Progenitor cell of endocrine pancreas (in vitro differentiated cells): ENCODE measurements at places on chromosomes 1 and 21.

DNA sequence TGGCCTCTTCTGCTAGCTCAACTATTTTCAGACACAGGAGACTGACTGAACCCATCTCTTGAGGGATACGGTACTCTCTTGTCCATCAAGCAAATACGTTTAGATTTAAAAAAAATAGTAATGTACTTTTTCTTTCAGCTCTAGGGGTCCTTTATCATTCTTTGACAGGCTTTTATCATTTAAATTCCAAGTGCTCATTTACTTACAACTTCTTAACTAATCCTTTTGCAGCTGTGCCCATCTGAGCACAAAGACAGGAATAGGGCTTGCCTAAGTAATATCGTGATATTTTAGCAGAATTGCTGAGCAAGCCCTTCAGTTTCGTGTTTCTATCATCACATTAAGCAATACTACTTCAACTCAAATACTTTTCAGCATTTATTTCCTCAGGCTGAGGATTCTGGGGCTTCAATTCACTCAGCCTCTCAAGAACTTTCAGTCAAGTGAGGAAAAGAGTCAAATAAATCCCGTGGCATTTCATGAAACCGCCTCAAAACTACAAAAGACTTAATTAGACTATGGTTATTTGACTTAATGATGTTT, 317.6 kb downstream of the BACH1 start:
- DNase-seq = no peak

DNA sequence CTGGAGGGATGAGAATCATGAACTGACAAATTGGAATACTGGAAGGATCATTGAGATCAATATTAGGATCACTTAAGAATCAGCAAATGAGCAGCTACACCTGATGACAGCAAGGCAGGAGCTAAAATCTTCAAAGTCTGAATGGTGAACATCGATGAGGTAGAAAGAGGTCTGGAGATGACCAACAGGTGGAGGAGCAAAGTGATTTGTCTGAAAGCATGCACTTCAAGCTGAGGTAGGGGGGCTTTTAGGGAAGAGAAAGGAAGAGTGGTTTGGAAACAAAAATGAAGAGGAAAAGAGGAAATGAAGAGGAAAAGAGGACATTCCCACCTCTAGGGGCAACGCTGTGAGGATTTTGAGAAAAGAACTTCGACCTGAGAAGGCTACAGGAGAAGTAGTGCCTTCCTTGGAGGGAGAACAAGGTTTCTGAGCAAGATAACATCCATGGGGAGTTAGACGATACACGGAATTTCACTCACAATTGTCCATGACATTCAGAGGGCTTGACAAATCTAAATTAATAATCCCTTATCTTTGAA, 79.0 kb downstream of the APP start:
- no peak for DNase-seq

DNA sequence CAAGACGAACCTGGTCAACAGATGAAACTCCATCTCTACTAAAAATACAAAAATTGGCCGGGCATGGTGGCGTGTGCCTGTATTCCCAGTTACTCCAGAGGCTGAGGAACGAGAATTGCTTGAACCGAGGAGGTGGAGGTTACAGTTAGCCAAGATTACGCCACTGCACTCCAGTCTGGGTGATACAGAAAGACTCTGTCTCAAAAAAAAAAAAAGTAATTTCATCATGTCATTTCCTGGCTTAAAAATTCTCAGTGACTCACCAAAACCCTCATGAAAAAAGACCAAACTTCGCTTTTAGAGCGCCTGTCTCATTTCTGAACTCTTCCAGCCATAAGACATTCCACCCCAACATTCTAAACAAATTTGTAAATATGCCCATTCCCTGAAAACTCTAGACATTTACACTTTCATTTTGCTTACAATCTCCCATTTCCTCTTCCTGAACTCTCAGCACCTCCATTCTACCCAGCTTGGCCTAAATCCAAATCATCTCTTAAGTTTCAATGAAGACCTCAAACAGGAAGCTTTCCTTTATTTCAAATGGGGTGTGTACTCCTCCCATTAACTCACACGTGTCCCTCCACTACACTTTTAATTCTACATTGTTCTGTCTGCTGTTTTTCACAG, 50.5 kb upstream of the PRRC2C start:
- DNase-seq = no peak

- DNase-seq = no peak
These were observed 20.4 kb upstream of the SPATA6 start for GRCh38 chr1:48492392-48492791.

GRCh38 chr1:114324662-114324965, 170.9 kb upstream of the SYT6 start:
- DNase-seq = no peak

DNA sequence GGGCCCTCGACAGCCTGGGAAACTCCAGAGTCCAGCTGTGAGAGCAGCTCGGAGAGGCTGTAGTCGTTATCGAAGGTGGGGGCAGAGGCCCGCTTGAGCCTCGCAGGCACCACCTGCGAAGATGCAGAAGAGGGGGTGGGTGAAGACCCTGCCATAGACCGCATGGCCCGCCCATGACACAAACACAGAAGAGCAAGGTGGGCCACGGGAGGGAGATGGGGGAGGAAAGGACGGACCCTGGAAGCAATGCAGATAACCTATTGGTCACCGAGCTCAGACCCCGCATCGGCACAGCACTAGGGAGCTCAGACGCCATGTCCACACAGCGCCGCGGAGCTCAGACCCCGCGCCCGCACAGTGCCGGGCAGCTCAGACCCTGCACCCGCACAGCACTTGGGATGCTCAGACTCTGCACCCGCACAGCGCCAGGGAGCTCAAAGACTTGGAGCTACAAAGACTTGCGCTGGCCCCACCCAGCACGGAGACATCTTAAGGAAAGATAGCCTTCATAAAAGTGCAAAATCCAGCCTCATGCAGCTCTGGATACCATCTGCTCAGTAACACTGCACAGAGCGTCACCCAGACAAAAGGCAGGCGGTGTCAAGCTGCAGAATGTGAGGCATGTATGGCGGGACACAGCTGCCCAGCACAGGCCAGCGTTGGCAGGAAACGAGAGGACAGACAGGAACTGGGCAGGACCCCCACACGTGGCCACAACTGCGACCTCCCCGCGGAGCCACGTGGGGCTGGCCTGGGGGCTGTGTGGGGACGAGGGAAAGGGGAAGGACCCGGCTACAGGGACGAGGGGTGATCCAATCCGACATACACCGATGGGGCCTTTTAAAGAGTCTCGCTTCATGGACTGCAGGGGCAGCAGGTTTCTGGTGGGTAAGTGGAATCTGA, 22.6 kb downstream of the RIPK4 start:
- DNase-seq = no peak

DNA sequence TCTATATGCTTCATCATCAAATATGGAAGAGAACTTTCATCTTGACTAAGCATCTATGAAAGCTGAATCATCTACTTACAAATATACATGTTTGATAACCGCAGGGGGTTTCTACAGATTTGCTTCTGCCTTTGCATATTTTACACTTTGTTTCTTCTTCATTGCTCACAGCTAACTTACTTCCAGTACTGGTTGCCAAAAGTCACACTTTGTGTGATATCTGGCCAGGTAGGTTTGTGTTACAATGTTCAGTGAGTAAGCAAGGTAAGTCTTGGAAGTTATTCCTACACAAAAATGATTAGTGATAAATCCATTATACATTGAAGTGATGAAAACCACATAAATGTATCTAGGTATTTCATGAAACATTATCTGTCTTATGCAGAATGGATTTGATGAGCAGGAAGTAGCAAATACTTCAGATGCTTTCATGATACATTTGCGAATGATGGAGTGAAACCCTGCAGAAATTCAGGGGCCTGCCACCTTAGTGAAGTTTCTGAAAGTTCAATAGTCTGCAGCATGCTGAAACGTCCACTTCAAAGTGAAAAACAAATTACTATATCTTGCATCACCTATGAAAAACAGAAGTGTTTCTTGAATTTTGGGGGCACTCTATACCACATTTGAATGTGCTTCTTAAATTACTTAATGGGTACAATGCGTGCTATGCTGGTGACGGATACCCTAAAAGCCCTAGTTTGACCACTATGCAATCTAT, 187.3 kb downstream of the ATP6V1G3 start:
- no peak for DNase-seq

DNA sequence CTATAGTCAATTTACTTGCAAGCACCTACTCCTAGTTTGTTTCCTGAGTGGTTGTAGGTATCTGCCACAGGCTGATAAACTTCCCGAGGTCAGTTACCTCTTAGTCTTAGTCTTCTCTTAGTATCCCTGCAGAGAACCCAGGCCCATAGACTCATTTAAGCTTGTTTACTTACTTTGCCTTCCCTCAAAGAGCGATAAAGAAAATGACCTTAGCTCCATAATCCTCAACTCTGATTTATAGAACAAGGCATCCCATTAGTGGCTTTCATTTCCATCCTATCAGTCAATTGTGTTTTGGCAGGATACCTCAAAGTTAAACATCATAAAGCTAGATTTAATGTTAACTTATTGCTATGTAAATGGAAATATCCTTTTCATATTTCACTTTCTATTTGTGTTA, 119.7 kb downstream of the UCHL5 start:
- DNase-seq = no peak

DNA sequence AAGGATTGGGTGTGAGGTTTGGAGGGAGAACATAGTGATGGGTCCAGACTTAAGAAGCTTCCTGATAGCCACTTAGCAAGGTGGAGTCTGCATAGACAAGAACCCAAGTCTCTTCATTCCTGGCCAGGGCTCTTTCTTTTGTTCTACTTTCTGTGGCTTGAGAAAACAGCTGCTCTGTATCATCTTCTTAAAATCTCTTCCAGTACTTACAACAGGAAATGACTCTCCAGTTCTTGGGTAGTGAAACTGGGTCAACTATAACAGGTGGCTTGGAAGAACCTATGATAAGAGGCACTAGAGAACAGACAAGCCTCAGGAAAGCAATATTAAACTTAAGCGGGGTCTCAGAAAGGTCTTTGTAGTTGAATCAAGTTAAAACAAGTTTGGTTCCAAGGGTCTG, 148.1 kb upstream of the USP24 start:
- no peak for DNase-seq

- no peak for DNase-seq
These were observed 6.6 kb upstream of the AZIN2 start for GRCh38 chr1:33074193-33074945.
